ENCODE measurements at places on chromosomes 5 and 9.

- no peak for DNase-seq
These were observed 124.6 kb upstream of the TBCA start for GRCh38 chr5:77900691-77901090.

GRCh38 chr9:72410214-72410613 is 45.2 kb upstream of the ZFAND5 start:
- no peak for DNase-seq

DNA sequence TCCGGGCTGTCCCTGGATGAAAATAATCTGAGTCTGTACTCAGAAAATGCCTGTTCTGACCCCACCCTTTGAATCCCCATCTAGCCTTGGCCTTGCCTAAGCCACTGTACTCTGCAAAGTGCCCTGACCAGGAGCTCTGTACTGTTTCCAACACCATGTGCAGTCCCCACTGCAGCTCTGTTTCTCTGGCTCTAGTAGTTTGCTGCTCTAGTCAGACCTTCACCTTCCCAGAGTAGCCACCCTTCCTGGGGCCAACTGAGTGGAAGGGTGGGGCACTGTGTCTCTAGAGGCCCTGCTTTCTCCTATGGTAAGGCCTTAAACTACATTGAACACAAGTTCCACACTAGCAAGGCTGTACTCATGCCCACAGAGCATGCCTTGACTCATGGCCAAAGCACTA is 31.9 kb downstream of the P4HA2 start:
- no peak for DNase-seq

- no peak for DNase-seq
These were observed 19.7 kb downstream of the CD180 start for GRCh38 chr5:67176936-67177335.

DNA sequence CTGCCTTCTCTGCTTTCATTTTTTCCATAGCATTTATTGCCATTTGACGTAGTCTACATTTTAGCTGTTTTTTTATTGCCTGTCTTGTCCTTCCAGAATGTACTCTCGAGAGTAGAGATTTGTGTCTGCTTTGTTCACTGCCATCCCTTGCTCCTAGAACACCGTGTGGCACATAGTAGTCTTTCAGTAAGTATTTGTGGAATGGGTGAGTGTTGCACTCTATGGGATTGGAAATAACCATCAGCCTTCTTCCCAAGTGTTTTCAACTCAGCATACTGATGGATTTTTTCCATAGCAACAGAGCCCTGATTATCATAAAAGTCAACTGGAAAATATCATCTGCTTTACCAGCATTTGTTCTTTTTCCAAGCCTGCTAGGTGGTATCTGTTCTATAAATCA is 462.6 kb downstream of the ENC1 start:
- no peak for DNase-seq

GRCh38 chr5:14849516-14850294 is 21.9 kb downstream of the ANKH start:
- no peak for DNase-seq

DNA sequence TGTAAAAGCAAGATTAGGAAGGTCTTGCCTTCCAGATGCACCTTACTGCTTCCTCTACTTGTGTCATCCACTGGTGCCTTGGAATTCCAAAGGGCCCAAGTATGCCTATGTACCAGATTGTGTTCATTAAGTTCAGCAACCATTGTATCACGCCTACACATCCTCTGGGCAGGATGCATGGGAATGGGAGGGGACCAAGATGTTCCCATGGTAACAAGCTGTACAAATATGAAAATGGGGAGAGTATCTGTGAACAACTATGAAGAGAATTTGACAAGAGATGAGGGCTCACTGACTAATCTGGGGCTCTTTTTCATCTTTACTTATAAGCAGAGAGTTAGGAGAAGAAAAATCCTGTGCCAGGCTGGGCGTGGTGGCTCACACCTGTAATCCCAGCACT is 137.8 kb upstream of the MAP1B start:
- DNase-seq = no peak
